ENCODE measurements at places on chromosomes 7 and 10. TPM values are rescaled to one million over a fixed set of nuclear protein-coding genes. Genes with fewer than 3 reads are reported as not detected.

GRCh38 chr7:117827862-117828261 lies 45.4 kb downstream of the CTTNBP2 start:
- no peak for DNase-seq

GRCh38 chr10:129780901-129781795 lies 182.9 kb downstream of the EBF3 start:
- DNase-seq: no peak

DNA sequence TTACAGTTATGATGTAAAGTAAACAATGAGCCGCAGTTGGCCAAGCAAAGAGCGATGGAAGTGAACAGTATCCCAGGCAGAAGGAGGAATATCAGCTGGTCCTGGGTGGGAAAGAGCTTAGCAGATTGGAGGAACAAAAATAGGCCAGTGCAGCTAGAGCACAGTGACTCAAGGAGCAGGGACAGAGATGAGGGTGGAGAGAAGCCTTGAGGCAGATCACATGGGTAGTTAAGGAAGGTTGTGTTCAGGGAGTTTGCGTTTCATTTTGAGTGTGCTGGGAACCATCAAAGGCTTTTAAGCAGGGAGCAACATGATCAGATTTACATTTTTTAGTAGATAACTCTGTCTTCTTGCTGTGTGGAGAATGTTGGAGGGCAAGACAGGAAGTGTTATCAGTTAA lies 113.6 kb downstream of the OAT start:
- DNase-seq: no peak

DNA sequence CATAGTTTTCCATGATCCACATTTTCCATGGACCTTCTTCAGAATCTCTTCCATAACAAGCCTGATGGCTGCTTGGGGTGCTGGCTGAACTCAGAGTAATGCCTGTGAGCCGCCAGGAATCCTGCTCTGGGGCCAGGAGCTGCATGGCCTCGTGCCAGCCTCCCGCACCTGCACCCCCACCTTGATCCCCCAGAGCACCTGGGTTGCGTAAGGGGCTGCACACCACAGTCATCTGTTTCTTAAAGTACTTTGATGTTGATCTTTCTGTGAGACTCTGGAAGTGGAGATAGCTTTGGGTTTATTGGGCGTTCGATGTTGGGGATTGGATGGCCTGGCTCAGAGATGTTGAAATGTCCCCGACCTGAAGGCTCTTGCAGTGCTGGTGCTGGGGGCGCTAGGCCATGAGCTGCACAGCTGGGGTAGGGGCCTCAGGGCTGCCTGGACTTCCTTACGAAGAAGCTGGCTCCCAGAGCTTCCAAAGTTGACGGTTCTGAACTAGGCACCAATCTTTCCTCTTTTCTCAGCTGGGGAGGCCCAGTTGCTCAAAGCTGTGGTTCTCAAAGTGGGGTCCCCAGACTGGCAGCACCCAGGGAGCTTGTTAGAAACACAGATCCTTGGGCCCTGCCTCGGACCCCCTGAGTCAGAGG lies 534.0 kb downstream of the DNAJB6 start:
- DNase-seq: no peak

DNA sequence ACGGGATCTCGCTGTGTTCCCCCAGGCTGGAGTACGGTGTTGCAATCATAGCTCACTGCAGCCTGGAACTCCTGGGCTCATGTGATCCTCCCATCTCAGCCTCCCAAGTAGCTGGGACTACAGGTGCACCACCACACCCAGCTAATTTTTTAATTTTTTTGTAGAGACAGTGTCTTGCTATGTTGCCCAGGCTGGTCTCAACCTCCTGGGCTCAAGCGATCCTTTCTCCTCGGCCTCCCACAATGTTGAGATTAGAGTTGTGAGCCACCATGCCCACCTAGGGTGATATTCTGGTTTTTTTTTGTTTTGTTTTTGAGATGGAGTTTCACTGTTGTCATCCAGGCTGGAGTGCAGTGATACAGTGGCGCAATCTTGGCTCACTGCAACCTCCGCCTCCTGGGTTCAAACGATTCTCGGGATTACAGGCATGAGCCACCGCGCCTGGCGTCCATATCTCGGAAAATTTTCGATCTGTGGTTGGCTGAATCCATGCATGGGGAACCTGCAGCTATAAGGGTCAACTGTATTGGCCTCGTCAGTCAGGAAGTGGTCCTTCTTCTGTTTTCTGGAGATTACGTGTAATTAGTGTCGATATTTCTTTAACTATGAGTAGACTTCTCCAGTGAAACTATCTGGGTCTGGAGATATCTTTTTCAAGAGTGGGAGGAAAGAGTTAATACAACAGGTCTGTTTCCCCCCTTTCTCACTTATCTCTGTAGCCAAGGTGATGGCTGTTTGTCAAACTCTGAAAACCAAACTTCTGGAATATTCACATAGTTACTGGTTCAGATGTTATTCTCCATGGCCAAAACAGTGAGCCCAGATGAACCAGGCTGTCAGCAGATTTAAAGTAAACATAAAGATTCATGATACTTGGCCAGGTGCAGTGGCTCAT lies 21.0 kb upstream of the FIS1 start:
- no peak for DNase-seq

PON1 gene
- total RNA-seq: not detected

FGFR2 gene
- total RNA-seq: 4.4 TPM

DNA sequence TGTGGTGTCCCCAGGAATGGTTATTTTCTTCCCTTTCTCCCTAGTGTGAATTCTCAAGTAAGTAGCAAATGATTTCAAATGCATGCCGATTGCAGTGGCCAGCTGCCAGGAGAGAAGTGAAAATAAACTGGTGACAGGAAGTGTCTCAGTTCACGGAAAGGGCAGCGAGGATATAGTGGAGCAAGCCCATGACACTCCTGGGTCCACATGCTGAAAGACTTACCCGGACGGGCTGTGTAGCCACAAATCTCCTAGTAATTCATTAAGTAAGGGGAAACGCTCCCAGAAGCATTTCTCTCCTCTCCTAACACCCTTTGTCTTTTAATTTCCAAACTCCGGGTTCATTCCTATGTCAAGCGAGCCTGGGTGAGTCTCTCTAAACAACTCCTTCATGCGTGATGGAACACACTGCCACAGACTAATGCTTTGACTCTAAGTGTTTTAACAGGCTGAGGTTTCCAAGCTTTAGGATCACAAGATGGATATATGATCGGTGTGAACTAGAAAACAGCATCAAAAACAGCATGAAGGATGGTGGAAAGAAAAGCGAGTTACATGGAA lies 125.6 kb downstream of the CYP26A1 start:
- DNase-seq: peak; percentile 77

GRCh38 chr10:111973306-111973705 lies 210.3 kb downstream of the GPAM start:
- no peak for DNase-seq

UBE2D1 gene
- 4.2 TPM for total RNA-seq

DNA sequence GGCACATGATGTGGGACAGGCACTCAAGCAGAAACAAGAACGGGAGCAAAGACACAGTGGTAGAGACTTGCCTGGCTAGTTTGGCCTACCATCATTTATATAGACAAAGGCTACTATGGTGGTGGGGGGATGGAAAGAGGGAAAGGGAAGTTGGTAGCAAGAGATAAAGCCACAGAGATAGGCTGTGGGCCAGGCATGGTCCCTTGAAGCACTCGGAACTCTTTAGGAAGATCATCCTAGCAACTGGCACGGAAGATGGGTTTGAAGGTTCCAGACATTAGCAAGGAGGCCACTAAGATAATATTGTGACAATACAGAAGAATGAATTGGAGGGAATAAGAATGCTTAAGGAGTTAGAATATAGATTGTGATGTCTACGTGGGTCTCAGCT lies 319.6 kb downstream of the ELMO1 start:
- DNase-seq: no peak

EBLN1 gene
- not detected for total RNA-seq

GRCh38 chr7:41881331-41882130 lies 178.6 kb upstream of the INHBA start:
- DNase-seq: peak; percentile 78

GRCh38 chr7:143354376-143354775 lies 8.1 kb downstream of the FAM131B start:
- no peak for DNase-seq

CHN2 gene
- total RNA-seq: 8.7 TPM

DNA sequence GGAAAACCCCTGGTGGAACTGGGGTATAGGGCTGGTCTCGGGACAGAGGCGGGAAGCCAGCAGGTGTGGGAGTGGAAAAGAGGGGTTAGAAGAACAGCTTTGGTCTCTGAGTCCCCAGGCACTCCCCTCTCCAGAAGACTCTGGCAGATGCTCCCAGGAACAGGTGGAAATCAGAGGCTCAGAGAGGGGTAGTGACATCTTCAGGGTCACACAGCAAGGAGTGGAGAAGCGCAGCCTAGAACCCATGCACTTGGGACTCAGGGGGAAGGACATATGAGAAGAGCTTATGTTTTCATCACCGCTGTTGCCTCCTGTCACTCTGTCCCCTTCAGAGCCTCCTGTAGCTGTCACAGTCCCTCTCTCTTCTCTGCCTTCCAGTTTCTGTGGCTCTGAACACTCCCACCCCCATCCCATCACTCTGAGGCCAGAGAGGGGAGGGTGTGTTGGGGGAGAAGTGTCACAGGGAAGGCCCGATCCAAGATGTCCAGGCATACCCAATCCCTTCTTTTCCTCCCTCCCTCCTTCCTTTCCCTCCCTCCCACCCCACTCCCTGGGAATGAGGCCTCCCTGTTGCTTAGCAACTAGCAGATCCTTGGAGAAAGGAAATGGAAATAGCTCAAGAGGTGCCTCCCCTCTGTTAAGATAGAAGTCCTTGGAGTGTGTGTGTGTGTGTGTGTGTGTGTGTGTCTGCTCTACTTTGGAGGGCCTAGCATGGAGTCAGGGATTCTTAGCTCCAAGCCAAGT lies 32.0 kb downstream of the SRRM3 start:
- DNase-seq: no peak

IGF2BP3 gene
- total RNA-seq: not detected

DNA sequence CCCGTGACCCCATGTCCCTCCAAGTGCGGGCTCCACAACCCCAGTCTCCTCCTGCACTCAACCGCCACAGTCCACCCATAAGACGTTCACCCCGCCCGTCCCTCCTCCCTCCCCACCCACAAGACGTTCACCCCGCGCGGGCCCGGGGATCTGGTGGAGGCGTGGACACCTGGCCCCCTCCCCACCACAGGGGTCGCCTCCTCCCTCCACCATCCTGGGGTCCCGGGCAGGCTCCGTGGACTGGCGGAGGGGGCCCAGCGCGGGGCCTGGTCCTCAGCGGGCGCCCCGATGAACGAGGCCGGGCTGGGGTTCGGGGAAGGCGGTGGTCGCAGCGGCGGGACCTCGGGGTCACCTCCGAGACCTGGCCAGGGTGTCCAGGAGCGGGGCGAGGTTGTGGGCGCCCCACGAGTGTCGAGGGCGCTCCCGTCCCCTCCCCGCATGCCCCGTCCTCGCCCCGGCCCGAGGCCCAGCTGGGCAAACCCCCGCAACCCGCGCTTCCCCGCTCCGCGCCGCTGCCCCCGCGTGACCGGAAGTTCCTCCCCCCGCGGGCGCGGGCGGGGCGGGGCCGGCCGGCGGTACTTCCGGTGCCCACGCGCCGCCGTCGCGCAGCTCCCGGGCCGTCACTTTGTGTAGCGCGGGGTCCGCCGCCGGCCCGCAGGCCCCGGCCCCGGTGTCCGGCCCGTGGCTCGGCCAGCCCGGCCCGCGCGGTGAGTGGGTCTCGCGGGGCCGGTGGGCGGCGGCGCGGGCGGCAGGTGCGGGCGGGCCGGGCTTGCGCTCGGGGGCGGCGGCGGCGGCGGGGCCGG lies at the start of gene ZNF316:
Gene ZNF316, plus strand, starts transcription at position 578 of the 803 bp plus-strand sequence. CDS start 5,092 bp downstream, outside the sequence.
- DNase-seq: peak; percentile 75

- no peak for DNase-seq
Observed at GRCh38 chr10:5434017-5434753, 21.8 kb downstream of the NET1 start.

TAS2R16 gene
- not detected for total RNA-seq

DNA sequence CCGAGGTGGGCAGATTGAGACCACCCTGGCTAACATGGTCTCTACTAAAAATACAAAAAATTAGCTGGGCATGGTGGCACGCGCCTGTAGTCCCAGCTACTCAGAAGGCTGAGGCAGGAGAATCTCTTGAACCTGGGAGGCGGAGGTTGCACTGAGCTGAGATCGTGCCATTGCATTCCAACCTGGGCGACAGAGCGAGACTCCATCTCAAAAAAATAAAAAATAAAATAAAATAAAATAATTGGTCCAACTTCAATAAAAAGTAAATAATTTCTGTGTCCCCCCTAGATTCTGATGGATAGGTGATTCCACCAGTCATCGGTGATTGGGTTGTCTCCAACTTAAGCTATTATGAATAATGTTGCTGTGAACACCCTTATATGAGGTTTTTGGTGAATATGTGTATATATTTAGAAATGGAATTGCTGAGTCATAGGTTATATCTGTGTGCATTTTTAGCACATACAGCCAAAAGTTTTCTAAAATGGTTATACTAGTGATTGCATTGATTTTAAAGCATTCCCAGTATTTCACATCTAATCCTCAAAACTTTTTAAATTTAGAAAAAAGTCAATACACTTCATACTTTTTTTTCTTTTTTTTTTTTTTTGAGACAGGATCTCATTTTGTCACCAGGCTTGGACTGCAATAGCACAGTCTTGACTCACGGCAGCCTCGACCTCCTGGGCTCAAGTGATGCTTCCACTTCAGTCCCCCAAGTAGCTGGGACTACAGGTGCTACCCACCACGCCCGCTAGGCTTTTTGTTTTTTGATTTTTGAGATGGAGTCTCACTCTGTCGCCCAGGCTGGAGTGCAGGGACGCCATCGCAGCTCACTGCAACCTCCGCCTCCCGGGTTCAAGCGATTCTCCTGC lies 13.7 kb upstream of the SRPK2 start:
- DNase-seq: no peak

DNA sequence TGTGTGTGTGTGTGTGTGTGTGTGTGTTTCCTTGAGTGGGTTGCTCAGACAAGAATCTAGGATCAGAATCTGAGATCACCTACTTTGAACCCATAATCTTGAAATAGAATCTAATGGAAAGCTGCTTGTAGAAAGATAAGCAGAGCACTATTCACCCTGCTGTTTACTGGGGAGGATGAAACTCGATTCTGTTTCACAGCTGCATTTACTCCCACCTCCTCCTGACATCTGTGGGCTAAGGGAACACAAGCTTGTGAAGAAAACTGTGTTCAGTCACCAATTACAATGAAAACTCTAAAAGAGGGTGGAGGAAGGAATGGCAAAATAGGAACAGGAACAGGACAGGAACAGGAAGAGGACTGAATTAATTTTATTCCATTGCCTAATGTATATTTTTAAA lies 269.5 kb downstream of the TSPAN12 start:
- no peak for DNase-seq

- no peak for DNase-seq
Observed at GRCh38 chr10:120940299-120940900, 89.2 kb downstream of the WDR11 start.
